ENCODE measurements at places on chromosomes 12 and 14. TPM values are rescaled to one million over a fixed set of nuclear protein-coding genes. Genes with fewer than 3 reads are reported as not detected.
A peak's percentile ranks its signal among the peaks of the same experiment; 100 is the strongest.

DNA sequence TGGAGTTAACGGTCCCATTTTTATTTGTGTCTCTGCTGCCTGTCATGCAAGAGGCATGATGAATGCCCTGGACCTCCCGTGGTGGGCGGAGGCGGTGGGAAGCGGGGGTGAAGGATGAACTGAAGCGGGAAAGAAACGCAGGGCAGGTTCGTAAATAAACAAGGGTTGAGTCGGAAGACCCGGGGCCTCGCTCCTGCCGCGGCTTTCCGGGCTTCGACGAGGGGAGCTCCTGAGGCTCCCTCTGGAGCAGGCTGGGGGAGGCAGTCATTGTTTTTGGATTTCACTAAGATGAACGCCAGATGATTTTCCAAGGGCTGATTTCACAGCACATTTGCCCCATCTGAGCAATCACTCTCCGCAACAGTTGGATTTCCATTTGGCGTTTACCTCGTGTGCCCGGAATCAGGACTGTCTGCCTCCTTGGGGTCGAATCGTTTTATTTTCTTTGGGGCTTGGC is 130.2 kb downstream of the SLC38A6 start:
- no peaks in the 10 kb centered on the region for H3K27me3 ChIP-seq
- no peak overlapping the region for H3K27ac ChIP-seq
- H3K4me1 ChIP-seq = peaks cover 4% of the 10 kb centered on the region
- H3K36me3 ChIP-seq = no peaks in the 10 kb centered on the region
- H3K4me3 ChIP-seq = no peak overlapping the region

DNA sequence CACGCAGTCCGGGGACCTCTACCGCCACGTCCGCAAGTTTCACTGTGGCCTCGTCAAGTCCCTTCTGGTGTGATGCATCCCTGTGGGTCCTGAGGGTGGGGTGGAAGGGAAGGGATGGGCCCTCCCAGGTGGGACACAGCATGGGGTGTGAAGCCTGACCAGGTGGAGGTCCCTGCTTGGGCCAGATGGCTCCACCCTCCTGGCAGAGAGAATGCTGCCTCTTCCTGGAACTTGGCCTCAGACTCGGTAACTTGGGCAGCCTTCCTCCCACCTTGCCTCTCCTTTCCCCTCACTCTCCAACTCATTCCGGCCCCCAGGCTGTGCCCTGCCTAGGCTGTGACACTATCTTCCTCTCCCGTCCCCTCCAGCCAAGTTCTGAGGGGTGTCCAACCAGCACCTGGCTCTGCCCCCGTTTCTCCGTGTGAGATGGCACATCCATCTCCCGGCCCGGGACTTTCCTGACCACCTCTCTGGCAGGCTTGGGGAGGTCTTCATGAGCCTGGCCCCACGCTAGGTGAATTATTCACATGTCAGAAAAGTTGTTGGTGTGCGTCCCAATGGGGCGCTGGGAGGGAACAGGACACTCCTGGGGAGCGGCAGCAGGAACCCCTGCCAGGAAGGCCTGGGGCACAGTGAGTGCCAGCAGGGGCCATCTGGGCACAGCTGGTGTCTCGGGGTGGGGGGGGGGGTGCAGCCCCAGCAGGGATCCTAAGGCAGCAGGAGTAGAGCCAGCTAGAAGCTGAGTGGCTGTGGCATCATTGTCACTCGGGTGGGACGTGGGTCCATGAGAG is 1.7 kb downstream of the ZBTB42 start:
- peaks cover 38% of the 10 kb centered on the region for H3K4me1 ChIP-seq
- H3K36me3 ChIP-seq = no peaks in the 10 kb centered on the region
- H3K27ac ChIP-seq = no peak overlapping the region
- no peaks in the 10 kb centered on the region for H3K27me3 ChIP-seq
- DNase-seq = no peak
- no peak overlapping the region for H3K4me3 ChIP-seq

DNA sequence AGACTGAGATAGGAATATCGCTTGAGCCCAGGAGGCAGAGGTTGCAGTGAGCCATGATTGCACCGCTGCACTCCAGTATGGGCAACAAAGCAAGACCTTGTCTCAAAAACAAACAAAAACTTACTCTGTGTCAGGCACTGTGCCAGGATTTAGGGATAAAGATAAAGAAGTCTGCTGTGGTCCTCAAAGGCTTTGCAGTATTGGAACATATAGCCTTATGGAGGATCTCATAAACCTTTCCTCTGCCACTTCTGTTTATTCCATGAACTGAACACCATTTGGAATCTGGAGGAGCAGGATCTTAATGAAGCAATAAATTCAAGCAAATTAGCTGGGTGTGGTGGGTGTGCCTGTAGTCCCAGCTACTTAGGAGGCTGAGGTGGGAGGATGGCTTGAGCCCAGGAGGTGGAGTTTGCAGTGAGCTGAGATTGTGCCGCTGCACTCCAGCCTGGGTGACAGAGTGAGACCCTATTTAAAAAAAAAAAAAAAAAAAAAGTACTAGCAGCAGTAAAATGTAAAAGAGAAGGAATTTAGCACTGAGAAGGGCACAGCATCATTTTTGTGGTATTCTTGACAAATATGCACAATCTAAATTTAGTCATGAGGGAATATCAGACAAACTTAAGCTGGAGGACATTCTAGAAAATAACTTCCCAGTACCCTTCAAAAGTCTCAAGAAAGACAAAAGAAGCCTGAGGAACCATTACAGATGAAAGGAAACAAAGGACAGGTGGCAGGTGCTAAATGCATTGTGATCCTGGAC is 27.1 kb downstream of the BMAL2 start:
- H3K4me3 ChIP-seq = no peak overlapping the region
- peak; percentile 35 for DNase-seq
- no peaks in the 10 kb centered on the region for H3K27me3 ChIP-seq

INHBC gene
- not detected for total RNA-seq

- H3K27me3 ChIP-seq = no peaks in the 10 kb centered on the region
- peak overlapping the region; percentile 61 for H3K4me3 ChIP-seq
- H3K27ac ChIP-seq = peak overlapping the region; percentile 61
- peak; percentile 66 for DNase-seq
- peaks cover 44% of the 10 kb centered on the region for H3K4me1 ChIP-seq
- H3K36me3 ChIP-seq = no peaks in the 10 kb centered on the region
Measured at GRCh38 chr14:105093038-105093430, 27.8 kb upstream of the GPR132 start.

RERG gene
- total RNA-seq = not detected

DNA sequence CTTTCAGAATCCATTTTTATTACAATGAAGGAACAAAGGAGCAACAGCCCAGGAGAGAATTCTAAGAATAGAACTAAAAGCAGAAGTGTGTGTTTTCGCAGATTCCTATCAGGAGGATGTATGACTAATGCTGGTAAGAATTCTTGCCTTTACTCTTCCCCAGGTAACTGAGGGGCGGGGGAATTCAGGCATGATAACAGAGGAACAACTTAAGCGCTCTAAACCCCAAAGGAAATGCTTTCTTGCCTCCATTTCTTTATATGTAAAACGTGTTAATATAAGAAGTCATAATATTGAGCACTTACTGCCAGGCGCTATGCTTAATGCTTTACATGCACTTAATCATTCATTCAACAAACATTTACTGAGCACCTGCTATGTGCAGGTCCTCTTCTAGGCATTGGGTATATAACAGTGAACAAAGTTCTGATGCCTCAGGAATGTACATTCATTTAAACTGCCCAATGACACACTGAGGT is 4.5 kb downstream of the HCAR1 start:
- no peaks in the 10 kb centered on the region for H3K36me3 ChIP-seq
- H3K27ac ChIP-seq = peak overlapping the region; percentile 63
- no peaks in the 10 kb centered on the region for H3K27me3 ChIP-seq
- peaks cover 49% of the 10 kb centered on the region for H3K4me1 ChIP-seq

Measured in PC-3 (cell line).